ENCODE measurements at places on chromosomes 5 and 9.

DNA sequence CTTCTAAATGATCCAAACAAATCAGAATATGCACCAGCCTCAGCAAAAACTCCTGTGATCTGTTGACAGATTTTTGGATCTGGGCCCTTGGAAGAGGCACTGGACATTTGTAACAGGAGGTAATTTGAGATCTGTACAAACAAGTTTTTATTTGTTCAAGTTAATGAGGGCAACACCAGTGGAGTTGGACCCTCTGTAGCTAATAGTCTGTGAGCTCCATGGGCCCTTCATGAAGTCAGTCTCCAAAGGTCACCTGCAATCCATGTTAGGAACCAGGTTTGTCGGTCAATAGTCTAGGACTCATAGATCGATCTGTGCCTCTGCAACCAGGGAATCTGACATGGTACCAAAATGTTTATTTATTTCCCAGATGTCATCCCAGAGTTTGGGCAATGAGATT, 40.9 kb downstream of the PAM start:
- DNase-seq: no peak

DNA sequence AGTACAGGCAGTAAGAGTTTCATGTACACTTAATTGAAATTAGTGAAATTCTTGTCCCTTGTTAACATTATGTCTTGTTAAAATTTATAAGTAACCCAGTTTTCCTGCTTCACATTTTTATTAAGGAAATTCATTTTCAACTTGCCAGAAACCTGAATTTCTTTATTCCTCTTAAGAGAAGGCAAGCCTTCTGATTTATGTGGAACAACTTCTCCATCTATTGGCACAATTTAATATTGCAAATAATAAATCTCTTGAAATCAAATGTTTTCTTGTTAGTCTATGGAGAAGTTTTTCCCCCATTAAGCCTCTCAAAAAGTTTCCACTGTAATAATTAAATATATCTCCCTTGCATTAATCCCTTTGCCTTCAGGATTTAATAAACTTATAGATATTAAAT, 33.8 kb upstream of the ACO1 start:
- no peak for DNase-seq

DNA sequence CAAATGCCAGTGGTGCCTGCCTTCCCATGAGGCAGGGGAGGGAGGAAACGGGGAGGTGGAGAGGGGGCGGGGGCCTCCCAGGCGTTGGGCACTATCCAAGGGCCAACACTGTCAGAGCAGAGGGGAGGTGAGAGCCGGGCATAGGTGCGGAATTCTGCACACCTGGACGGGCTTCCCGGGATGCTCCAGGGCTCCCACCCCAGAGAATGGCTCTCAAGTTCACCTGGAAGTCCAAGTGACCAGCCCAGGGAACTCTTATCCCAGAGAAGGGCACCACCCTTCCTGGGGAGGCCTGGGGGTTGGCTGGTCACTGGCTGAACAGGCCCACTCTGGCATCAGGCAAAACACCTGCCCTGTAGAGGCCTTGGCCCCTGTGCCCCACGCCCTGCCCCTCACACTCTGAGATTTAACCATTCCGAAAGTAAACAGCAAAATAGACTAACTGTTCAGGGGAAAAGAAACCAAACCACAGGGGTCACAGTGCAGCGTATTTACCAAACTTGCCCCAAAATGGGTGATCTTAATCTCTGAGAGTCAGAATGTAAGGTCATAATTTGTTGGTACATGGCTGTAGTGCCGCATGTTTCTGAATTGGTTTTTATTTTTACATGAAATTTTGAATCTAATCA, 2.7 kb downstream of the CSF2 start:
- DNase-seq: no peak

- no peak for DNase-seq
These were observed 21.6 kb downstream of the FBXL7 start for GRCh38 chr5:15521381-15522186.

- no peak for DNase-seq
These were observed 200.5 kb downstream of the ARHGEF28 start for GRCh38 chr5:73826301-73827105.

- no peak for DNase-seq
These were observed 49.8 kb downstream of the SYK start for GRCh38 chr9:90851444-90851843.

GRCh38 chr5:105956456-105957196, 1714.1 kb downstream of the EFNA5 start:
- DNase-seq: no peak

DNA sequence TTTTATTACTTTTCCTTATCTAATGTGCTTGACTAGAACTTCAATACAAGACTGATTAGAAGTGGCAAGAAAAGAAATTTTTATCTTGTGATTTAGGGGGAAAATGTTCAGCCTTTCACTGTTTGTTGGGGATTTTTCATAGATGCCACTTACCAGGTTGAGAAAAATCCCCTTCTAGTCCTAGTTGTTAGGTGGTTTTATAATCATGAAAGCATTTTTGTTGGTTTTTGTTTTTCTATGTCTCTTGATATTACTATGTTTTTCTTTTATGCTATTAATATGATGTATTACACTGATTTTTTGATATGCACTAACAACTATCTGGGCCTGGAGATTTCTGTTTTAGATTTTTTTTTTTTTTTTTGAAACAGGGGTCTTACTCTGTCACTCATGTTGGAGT, 134.0 kb downstream of the PARP8 start:
- DNase-seq: no peak

- DNase-seq: peak; percentile 31
These were observed 22.1 kb upstream of the NDST1 start for GRCh38 chr5:150485693-150486401.

DNA sequence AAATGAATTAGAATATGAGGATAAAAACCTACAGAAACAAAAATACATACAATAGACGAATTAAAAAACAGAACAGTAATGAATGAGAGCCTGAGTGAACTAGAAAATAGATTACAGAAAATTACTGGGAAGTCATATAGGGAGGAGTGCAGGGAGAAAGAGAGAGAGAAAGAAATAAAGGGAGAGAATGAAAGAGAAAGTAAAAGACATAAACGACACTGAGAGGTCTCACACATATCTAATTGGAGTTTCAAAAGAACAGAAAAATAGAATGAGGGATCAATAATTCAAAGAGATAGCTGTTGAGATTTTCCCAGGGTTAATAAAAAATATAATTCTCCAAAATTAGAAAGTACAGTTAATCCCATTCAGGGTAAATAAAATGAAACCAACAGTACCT, 156.4 kb upstream of the FTMT start:
- DNase-seq: no peak

DNA sequence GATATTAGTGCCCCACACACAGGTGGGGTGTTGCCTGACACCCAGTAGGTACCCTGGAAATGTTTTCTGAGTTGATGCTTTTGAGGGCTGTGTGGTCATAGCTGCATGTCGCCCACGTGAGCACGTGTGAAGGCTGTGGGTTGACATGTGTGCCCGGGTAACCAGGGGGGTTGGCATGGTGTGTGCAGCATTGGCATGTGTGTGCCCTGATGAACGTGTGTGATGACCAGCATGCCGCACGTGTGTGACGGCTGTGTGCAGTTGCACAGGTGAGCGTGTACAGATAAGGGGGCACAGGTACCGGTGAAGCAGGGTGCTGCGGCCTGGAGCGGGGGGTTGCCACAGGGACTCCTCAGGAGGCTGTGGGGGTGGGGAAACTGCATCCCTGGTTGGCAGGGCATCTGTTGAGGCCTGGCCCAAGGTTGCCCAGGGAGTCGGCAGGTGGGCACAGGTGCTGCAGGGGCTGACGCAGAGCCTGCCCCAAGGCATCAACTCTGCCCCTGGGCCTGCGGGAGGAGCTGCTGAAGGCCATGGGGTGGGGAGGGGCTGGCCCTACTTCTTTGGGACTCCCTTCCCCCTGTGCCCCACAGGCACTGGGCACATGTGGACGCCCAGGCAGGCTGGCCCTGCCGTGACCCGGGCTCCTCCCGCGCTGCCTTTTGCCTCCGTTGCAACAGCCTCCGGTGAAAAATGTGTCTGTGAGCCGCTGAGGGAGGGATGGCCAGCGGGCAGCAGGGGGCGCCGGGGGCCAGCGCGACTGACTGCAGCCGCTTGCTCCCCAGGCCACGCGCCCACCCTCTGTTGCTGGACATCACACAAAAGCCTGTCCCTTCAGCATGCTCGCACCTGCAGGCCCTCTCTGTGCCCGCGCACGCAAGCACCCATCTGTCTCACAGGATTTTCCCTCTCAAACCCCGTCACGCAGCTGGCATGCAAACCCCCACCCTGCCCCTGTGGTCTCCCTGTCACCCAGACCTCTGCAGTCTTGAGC, 2.2 kb downstream of the UNC5A start:
- peak; percentile 28 for DNase-seq

- no peak for DNase-seq
These were observed 9.9 kb upstream of the TRIM36 start for GRCh38 chr5:115179394-115180164.

GRCh38 chr5:151770383-151771258, 1.1 kb upstream of the G3BP1 start:
- DNase-seq: peak; percentile 41

GRCh38 chr5:3740546-3741373, 145.1 kb downstream of the IRX1 start:
- DNase-seq: no peak

- no peak for DNase-seq
These were observed 10.9 kb upstream of the ARHGEF28 start for GRCh38 chr5:73615085-73615484.

- no peak for DNase-seq
These were observed 26.8 kb downstream of the RGS7BP start for GRCh38 chr5:64532657-64533056.

GRCh38 chr5:134083517-134083916, 31.0 kb upstream of the TCF7 start:
- DNase-seq: no peak

DNA sequence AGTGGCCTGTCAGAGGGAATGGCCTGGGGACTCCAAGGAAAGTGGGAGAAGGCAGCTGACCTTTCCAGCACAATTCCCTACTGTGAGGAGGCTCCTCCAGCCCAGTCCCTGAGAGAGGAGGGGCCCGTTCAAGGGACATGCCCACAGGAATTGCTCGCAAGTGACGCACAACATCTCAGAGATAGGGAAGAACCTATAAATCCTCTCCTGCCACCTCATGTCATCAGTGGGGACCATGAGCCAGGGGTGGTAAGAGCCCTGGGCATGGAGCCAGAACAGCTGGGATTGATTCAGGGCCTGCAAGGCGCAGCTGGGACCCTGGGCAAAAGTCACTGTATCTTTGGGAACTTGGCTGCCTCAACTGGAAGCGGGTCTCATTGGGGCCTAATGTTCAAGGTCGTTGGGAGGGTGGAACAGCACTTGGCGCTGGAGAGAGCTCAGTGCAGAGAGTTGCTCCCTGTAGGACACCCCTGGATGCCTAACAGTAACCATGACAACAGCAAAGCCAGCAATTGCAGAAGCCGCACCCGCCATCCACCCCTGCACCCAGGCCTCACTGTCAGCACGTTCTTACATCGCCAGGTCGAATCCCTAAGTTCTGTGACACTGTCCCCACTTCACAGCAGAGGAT, 41.3 kb upstream of the ORM1 start:
- no peak for DNase-seq

GRCh38 chr5:11281842-11282241, 520.8 kb upstream of the DAP start:
- no peak for DNase-seq

- no peak for DNase-seq
These were observed 4.2 kb downstream of the ZBTB43 start for GRCh38 chr9:126809068-126809467.

- no peak for DNase-seq
These were observed 264.0 kb upstream of the KIF2A start for GRCh38 chr5:62042007-62042406.
